ENCODE measurements at places on chromosomes 1 and 21.

- no peak for DNase-seq
Observed at GRCh38 chr1:67434491-67434890, 4.3 kb upstream of the SERBP1 start.

DNA sequence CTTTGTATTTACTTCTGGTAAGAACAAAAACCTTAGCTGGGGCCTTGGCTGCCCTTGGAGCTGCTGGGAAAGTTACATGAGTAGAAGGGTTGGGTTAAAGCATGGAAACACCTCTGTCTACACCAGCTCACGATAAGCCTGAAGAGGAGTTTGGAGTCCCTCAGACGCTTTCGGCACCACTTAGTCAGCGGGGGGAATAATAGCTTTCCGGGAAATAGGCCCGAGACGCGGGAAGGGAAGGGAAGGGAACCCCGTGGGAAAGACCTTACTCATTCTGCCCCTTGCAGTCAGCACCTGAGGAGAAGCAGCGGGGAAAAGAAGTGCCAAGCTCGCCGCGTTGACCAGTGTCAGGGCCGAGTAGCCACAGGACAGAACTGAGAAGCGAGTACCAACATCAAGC, 66.4 kb upstream of the PDE9A start:
- no peak for DNase-seq

GRCh38 chr1:61124696-61125095, 42.3 kb downstream of the NFIA start:
- no peak for DNase-seq

- DNase-seq: no peak
Observed at GRCh38 chr1:95966866-95967265, 732.9 kb downstream of the RWDD3 start.

- DNase-seq: no peak
Observed at GRCh38 chr1:207035877-207036551, 3.5 kb upstream of the C1orf116 start.

DNA sequence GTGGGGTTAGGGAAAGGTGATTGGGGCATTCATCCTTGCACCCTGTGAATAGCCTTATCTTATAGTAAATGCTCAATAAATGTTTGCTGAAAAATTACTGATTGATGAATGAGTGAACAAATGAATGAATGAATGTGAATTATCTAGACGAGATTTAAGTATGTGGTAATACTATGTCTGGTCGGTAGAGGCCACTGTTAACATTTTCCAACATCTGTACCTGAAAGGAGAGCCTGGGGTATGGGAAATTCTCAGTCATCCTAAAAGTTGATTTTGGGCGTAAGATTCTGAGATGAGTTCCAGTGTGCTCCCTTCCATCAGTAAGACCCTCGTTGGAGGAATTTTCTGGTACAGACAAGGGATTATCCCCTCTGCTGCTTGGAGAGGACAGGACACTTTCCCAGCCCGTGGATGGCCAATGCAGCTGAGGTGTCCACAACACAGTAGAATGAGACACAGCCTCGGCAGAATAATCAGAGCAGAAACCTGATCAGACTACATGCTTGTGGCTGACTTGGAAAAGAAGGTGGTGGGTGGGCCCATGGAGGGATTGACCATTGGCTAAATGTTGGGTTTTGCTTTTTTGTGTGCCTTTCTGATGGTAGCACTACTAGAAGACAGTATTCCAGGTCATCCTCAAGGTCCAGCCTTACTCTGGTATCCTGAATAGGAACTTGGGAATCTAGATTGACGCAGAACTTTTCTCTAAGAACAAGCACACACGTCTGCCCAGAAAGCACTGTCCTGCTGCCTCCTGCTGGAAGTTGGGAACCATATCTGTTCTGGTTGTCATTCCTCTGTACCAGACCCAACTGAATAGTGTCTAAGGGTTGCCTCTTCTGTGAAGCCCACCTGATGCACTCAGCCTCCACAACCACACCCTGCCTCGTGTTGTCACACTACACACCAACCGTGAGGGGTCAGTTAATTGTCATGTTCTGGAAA, 262.0 kb downstream of the TNR start:
- DNase-seq: no peak

DNA sequence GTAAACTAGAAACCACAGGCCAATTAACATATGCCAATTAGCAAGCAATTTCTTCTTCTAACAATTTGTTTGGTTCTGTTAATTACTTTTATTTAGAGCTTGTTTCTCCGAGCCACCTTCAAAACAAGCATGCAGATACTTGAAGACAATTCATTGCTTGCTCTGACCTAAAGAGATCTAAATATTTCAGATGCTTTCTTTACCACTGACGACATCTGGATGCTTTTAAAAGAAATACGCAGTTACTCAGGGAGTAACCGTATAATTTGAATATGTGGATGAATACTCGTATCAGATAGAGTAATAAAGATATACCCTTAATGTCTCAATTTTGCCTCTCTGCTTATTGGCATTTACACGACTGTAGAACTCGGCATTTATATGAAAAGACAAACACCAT, 390.0 kb downstream of the DISC1 start:
- DNase-seq: no peak

DNA sequence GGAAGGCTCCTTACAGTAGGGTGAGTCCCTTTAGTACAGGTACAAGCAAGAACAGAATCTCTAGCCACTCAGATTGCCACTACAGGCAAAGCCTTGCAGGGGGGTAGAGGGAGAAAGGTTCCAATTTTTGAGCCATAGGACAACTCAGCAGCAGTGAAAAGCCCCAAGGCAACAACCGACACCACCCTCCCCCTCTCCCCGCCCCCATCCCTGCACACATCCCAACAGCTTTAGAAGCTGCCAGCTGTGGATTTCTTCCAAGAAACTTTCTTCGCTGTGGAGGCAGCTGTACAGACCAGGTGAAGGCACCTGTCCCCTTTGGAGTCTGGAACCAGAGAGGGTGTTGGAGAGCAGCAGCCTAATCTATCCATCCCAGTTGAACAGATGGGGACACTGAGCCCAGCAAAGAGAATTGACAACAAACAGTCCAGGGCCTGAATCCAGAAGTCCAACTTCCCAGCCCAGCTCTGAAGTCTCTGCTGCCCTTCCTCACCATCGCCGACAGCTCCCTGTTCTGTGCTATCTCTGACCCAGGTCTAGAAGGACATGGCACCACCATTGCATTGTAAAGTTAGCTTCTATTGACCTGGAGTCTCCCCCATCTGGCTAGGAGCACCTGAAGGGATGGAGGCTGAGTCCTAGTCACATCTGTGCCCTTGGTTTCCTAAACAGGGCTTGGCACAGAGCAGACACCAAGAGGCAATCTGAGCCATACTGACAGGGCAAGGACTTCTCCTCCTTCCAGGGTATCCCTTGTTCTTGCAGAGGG, 2.2 kb downstream of the TENT5B start:
- no peak for DNase-seq

- DNase-seq: no peak
Observed at GRCh38 chr1:39255222-39255621, 50.7 kb downstream of the MACF1 start.

DNA sequence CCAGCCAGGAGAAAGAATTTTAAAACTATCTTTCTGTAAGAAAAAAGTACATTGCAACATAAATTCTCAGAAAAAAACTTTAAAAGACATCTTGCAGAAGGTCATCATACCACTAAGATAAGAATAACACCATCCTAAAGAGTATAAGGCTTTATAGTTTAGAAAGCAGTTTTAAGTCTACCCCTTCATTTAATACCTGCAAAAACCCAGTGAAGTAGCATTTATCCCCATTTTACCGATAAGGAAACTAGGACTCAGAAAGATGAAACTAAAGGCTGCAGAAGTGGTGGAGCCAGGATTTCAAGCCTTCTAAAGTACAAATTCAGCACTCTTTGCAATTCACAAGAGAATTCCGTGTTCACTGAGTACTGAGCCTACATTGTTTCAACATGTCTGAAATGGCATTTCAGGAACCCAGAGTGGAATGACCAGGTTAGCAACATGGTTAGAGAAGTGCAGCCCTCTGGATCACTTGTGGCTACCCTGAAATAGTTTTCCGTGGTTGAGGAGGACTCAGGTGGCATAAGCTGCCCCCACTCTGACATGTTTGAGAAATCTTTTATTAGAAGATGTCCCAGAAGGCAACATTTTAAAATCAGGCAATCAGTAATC, 6.7 kb downstream of the MYCL start:
- no peak for DNase-seq

GRCh38 chr1:183139281-183139942, 46.7 kb upstream of the LAMC2 start:
- no peak for DNase-seq

DNA sequence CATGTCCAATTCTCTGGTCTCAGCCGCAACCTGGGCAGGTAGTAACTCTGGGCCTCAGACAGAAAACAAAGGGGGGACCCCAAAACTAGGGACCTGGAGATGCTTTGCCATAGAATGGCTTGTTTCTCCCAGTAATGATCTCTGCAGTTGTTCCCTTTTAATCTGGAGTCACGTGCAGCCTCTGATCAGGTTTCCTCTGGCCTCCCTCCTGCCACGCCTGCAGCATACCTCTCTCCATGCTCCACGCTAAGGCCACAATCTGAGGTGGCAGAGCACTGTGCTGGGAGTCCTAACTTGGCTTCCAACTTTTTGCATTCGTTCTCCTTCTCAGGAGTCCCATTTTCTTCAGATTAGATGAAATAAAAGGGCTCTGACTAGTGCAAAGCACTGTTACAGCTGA, 1.9 kb downstream of the PABPC4 start:
- DNase-seq: no peak

Data from stimulated activated CD4-positive, alpha-beta T cell treated with anti-CD3 and anti-CD28 coated beads, Interleukin-12 subunit alpha, Interleukin-12 subunit beta, amount 100 ng/mL, for 24 hours (primary cell).